Natural killer cell treated with Interleukin-12 subunit alpha and Interleukin-12 subunit beta and Interleukin-15 and Interleukin-18, amount 100 ng/mL, for 72 hours (primary cell): ENCODE measurements at places on chromosomes 16 and 17.

- no peak overlapping the region for H3K4me3 ChIP-seq
- peaks cover 3% of the 10 kb centered on the region for H3K4me1 ChIP-seq
- no peaks in the 10 kb centered on the region for H3K36me3 ChIP-seq
- DNase-seq, result no peak
- no peaks in the 10 kb centered on the region for H3K27me3 ChIP-seq
- H3K27ac ChIP-seq, result no peak overlapping the region
These were observed 16.8 kb downstream of the TPSD1 start for GRCh38 chr16:1272453-1273198.

GRCh38 chr17:28366605-28367004 is 1.6 kb upstream of the SEBOX start:
- H3K27ac ChIP-seq, result no peak overlapping the region
- no peaks in the 10 kb centered on the region for H3K27me3 ChIP-seq
- H3K4me3 ChIP-seq, result no peak overlapping the region
- no peaks in the 10 kb centered on the region for H3K36me3 ChIP-seq
- no peaks in the 10 kb centered on the region for H3K4me1 ChIP-seq

DNA sequence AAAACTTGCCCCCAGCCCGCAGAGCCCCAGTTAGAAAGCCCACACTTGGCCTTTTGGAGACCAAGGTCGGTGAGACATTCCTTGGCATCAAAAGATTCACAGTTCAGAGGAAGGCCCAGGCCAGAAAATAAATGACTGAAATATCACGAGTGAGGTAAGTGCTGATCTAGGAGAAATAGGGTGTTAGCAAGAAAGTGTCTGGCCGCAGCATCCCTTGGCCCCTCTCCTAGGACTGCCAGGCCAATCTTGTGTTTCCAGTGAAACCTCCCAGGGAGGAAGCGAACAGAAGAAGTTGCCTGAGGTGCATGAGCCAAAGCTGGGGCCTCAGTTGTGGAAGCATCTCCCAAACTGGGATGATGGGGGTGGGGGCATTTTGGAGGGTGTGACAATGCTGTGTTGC is 22.5 kb upstream of the NSMCE1 start:
- H3K4me1 ChIP-seq, result peaks cover 17% of the 10 kb centered on the region
- no peaks in the 10 kb centered on the region for H3K27me3 ChIP-seq
- H3K4me3 ChIP-seq, result no peak overlapping the region
- DNase-seq, result no peak

DNA sequence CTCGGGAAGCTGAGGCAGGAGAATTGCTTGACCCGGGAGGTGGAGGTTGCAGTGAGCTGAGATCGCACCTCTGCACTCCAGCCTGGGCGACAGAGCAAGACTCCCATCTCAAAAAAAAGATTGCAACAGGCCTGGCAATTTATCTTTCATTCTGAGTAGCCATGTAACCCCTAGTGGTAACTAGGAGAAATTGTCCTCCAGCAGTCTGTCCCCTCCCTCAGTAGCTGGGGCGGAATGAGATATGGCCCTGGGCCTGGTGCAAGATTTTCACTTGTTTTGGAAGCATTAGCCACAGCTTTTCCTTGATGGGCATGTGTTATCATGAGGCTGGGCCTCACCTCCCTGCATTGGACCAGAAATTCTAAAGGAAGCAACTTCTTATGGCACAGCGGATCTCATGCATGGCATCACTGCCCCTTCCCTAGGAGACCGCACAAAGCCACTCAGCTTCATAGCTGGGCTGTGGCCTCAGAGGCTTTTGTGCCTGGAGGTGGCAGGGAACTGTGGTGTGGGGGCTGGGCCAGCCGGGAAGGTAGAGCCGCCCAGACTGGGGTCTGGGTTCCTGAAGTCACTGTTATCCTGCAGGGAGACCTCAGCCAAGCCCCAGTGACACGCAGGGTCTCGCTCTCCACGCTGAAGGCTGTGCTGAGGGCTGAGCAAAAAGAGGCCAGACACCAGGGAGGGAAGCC is 13.4 kb downstream of the NATD1 start:
- no peaks in the 10 kb centered on the region for H3K36me3 ChIP-seq
- no peak overlapping the region for H3K4me3 ChIP-seq
- H3K27ac ChIP-seq, result no peak overlapping the region
- DNase-seq, result no peak
- H3K4me1 ChIP-seq, result no peaks in the 10 kb centered on the region

DNA sequence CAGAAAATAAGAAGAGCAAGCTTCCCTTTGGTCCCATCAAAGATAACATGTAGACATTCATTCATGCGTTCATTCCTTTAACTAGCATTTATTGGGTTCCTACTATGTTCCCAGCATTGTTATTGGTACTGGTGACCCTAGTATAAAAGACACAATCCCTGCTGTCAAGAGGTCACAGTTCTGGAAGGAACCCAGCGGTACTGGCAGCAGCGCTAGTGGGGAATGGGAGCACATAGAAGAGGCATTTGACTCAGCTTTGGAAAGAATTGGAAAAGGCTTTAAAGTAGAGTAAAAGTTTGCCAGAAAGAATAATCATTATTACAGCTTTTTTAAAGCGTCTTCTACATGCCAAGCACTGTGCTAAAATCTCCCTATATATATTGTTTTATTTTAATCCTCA is 41.7 kb upstream of the NF1 start:
- no peak overlapping the region for H3K27ac ChIP-seq
- H3K4me3 ChIP-seq, result no peak overlapping the region
- H3K36me3 ChIP-seq, result no peaks in the 10 kb centered on the region
- no peaks in the 10 kb centered on the region for H3K27me3 ChIP-seq
- no peak for DNase-seq
- peaks cover 16% of the 10 kb centered on the region for H3K4me1 ChIP-seq

- DNase-seq, result no peak
- H3K4me1 ChIP-seq, result no peaks in the 10 kb centered on the region
- H3K4me3 ChIP-seq, result no peak overlapping the region
- no peak overlapping the region for H3K27ac ChIP-seq
These were observed 349.4 kb downstream of the SOX9 start for GRCh38 chr17:72470121-72470705.

DNA sequence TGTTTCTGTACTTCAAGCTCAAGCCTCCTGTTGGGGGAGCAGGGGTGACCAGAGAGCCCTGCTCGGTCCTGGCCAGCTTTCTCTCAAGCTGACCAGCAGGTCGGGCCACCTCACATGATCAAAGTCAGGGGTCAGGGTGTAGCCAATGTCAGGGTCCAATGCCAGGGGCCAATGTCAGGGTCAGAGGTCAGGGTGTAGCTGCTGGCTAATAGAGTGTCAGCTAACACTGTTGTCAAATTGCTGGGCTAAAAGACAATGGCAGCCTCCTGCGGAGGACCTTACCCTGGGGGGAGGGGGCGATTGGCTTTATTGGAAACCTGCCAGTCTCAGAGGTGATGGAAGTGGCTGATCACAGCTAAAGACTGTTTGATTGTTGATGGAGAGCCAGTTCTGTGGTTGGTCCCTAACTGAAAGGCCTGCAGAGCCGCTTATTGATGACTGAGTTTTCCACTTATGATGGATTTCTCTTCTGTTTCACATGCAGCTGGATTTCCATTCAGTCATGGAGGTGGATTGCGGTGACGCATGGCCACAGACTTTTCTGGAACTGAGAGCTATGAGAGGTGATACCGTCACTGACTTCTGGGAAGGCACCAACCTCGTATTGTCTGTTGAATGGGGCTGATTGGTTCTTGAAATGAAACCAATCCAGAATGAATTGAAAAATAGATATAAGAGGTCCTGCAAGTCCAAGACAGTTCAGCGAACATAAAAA is 97.4 kb upstream of the ZFHX3 start:
- no peaks in the 10 kb centered on the region for H3K27me3 ChIP-seq
- H3K4me1 ChIP-seq, result no peaks in the 10 kb centered on the region
- H3K27ac ChIP-seq, result no peak overlapping the region
- H3K4me3 ChIP-seq, result no peak overlapping the region
- H3K36me3 ChIP-seq, result no peaks in the 10 kb centered on the region
